ENCODE measurements at places on chromosomes 6 and 20.
A peak's percentile ranks its signal among the peaks of the same experiment; 100 is the strongest.

DNA sequence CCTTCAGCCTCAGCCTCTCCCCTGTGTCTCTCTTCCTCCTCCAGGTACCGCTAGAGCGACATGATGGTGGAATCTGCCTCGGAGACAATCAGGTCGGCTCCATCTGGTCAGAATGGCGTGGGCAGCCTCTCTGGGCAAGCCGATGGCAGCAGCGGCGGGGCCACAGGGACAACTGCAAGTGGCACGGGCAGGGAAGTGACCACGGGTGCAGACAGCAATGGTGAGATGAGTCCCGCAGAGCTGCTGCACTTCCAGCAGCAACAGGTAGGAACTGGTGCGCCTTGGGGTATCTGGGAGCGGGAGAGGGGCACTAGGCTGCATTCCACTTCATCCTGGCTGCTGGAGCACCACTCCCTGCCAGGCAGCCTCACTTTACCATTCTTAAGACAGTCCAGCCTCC is 19.5 kb downstream of the FOXP4 start:
- no peak for DNase-seq

DNA sequence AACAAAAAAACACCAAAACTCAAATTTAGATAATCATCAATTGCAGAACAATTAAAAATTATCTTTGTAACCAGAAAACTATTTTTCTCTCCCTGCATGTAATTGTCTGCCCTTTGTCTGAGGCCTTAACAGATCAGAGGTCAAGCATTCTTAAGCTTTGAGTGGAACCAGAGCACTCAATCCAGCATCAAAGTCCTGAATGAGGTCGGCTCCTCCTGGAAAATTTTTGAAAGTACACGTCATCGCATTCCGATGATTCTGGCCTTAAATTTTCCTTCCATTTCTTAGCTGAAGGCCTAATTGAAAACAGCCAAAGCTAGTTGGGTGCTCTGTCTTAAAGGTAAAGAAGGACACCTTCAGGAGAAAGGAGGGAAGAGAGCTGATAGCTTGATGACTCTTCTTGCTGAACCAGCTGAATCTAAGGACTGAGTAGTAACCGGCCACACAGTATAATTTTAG is 510.2 kb upstream of the SULF2 start:
- DNase-seq, result no peak

DNA sequence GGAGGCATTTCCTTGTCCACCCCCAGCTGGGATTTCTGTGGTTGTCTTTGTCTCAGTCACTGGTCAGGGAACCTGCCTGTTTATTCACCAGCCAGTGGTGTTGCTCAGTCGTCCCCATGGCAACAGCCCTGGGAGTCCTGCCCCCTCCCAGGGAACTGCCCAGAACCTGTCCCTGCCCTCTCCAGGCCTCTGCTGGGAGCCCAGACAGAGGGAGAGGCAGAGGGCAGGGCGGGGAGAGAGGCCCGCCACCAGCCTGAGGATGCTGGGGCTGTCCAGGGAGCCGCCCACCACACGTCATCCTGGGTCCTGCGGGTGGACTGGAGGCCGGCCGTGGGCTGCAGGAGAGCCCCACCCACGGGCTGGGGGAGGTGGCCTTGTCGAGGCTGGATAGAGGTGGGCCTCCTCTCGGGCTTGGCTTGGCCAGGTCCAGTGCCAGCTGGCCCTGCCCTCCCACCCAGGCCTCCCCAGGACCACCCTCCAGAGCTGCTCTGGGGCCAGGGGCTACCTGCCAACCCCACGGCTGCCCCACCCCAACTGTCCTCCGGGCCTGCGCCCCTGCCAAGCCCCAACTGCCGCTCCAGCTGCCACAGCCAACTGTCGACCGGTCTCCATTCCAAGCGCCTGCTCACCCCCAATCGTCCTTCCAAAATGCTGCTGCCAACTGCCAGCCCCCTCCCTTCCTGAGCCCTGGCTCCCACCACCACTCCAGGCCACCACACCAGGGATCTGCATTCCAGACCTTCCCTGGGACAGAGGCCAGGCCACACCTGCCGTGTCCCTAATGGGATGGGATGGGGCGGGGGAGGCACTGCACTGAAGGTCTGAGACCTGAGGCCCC is 4.2 kb upstream of the ZBTB46 start:
- no peak for DNase-seq

DNA sequence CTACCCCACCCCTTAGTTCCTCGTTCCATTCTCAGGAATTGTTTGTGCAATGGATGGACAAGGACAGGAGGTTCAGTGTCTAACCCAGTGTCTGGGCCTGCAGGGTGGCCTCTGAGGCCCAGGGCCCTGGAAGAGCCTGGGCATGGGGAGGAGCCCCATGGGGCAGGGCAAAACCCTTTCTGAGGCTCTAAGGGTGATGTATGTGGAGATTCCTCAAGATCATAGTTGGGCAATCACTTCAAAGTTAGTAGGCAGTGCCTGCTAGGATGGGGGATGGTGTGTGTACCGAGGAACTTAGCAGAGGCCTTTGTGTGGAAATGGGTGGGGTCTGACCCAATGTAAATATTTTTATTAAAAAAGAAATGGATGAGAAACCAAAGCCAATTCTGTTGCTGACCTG is 6.7 kb upstream of the C2 start:
- DNase-seq, result no peak

DNA sequence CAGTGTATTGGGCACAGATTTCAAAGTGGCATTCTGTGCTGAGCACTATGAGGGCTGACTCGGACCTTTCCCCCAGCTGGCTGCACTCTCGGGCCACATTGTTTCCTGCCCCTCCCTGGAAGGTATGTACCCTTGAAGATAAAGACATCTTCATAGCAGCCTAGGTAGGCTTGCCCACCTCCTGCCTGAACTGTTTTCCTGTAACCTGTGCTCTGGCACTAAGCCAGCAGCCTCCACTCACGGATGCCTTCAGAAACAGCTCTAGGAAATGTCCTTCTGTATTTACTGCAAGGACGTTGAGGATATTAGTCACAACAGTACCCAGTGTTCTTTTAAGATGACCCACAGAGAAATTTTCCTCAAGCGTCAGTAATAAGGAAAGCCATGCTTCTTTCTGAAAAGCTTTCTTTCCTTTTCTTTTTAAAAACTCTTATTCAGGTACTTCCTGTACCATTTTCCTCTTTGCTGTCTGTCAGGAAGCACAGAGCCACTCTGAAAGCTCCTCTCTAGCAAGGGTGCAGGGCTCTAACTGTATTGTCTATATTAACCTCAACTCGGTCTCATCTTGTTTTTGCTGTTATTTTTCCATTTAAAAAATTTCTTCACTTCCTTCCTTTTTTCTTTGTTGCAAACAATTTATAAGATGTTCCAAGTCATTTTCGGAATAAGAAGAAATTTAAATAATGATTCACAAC is 43.5 kb downstream of the TTI1 start:
- no peak for DNase-seq

DNA sequence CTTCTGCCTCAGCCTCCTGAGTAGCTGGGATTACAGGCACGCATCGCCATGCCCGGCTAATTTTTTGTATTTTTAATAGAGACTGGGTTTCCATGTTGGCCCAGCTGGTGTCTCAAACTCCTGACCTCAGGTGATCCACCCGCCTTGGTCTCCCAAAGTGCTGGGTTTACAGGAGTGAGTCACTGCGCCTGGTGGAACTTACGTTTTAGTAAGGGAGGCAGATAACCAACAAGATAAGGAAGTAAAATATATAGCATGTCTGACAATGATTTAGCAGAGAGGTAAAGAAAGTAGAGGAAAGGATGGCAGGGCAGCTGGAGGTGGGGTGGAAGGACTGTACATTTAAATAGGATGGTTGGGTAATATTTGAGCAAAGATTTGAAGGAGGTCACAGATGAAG is 12.8 kb upstream of the MYMX start:
- DNase-seq, result no peak

DNA sequence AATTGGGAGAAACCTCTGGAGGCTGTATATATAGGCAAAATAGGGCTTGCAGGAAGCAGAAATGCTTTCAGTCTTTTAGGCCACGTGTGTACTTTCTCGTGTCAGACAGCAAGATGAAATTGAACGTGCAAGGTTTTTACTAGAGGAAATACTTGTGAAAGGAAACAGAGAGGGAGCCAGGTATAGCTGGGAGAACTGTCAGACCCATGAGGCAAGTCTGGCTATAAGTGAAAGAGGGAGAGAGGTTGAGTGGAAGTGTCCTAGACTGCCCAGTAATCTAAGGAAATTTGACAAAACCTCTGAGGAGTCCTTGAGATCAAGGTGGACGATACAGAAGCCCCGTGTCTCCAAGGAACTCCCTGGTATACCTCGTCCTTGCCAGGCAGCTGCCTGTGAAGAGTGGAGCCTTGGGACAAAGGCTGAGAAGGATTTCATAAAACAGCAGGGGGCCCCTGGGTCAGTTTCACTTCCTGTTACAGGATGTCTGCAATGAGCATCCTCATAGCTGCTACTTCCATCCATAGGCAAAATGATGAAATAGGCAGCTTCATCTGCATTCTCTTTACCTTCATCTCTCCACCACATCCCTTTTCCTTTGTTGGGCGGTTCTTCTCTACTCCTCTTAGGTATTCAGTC is 114.4 kb upstream of the MAP3K7 start:
- no peak for DNase-seq

- DNase-seq, result no peak
Observed at GRCh38 chr6:12134581-12134980, 122.5 kb downstream of the HIVEP1 start.

GRCh38 chr20:4170621-4171537 is 155.5 kb upstream of the RNF24 start:
- no peak for DNase-seq

GRCh38 chr6:105974986-105975385 is 111.2 kb upstream of the PRDM1 start:
- DNase-seq, result no peak

DNA sequence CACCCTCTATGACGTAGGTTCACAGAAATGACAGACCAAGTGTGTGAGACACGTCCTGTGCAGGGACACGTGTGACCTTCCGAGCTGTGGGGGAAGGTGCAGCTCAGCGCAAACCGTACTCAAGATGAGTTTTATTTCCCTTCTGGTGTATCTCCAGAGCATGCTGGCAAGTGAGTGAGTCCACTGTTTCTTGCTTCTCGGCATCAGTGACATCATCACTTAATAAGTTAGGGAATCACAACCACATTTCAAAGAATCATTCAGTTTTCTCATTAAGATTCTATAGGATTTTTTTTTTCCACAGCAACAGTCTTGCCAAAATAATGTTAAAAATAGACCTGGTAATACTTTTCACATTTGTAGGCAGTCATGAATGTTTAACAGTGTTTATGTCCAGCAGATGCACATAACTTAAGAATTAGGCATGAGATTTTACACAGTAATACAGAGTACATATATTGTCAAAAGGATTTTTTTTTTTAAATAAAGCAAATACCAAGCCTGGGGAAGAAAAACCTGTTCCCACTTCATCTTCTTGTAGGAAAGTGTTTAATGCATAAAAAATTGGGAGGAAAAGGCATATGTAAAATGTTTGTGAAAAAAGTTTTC is 417.8 kb downstream of the CDC5L start:
- DNase-seq, result no peak

GRCh38 chr20:31833130-31833930 is 12.1 kb downstream of the FOXS1 start:
- peak; percentile 67 for DNase-seq

GRCh38 chr6:20640181-20640580 is 105.9 kb downstream of the CDKAL1 start:
- no peak for DNase-seq

GRCh38 chr20:371755-372542 is 8.6 kb upstream of the TRIB3 start:
- DNase-seq, result no peak

- DNase-seq, result no peak
Observed at GRCh38 chr6:33203443-33204164, 851 bp upstream of the HSD17B8 start.

- no peak for DNase-seq
Observed at GRCh38 chr6:44255871-44256774, 1.2 kb downstream of the SLC35B2 start.

GRCh38 chr6:34052918-34053608 is 92.8 kb downstream of the GRM4 start:
- no peak for DNase-seq

GRCh38 chr6:73156793-73157767 is 68.2 kb downstream of the KHDC1L start:
- no peak for DNase-seq

DNA sequence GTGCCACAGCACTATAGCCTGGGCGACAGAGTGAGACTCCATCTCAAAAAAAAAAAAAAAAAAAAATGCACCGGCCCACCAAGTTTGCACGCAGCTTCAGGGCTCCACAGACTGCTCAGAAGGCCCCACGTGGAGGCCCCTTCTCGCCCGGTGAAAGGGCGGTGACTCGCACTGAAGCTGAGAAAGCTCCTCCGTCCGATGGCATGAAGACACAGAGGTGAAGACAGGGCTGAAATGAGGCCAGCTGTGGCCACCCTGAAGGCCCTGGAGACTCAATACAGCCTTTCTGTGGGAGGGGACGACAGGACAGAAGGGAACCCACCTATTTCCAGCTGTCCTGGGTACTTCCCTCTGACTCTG is 84.0 kb downstream of the PTPN1 start:
- no peak for DNase-seq

GRCh38 chr6:132017942-132018341 is 66.8 kb upstream of the CCN2 start:
- DNase-seq, result no peak

DNA sequence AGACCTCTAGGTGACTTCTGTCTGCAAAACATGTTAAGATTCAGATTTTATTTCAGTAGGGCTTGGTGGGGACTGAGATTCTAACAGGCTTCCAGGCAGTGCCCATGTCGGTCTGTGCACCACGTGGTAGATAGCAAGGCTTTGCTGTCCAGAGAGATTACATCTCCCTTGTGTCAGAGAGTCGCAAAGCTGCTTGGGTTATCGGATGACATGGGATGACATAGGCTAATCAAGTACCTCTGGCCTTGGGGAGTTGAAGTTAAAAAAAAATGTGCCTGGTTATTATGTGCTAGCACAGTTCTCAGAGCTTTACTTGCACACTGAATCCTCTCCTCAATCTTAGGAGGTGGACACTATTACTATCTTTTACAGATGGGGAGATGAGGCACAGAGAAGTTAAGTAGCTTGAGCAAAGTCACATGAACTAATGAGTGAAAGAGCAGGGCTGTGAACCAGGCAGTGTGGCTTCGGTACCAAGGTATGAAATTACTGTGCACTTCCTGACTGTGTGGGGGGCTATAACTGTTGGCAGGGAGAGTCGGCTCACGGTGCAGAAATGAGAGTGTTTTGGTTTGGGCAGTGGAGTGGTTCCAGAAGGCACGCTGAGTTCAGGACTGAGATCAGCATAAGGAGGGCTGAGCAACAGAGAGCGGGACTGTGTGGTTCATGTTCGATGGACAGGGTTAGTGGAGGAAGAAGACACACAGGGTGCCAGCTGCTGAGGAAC is 41.1 kb downstream of the FARS2 start:
- no peak for DNase-seq

- no peak for DNase-seq
Observed at GRCh38 chr20:51386586-51386985, 155.9 kb downstream of the NFATC2 start.

GRCh38 chr6:28683945-28684538 is 158.4 kb downstream of the GPX5 start:
- peak; percentile 29 for DNase-seq

DNA sequence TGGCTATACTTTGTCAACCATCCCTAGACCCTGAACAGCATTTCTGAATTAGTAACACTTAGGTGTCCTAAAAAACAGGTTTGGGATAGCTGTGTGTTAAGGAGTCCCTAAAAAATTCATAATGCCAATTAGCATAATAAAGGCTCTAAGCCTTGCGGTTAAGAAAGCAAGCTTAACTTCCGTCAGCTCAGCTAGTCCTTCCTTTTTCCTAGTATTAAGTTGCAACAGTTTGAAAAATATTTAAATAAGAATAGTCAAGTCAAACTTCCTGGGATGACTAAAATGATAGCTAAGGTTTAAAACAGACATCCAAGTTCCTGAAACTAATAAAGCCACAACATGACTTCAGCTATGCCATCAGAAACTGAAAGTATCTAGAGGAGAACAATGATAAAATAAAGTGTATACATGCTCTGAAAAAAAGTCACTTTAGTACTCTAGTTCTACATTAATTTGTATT is 3.5 kb downstream of the AKIRIN2 start:
- DNase-seq, result no peak

Measured in activated T-cell treated with anti-CD3 and anti-CD28 coated beads, Interleukin-2, amount 50 U/mL, for 1 hour (primary cell).